GM23248 (cell line): ENCODE measurements at places on chromosomes 13 and 19. TPM values are rescaled to one million over a fixed set of nuclear protein-coding genes. Genes with fewer than 3 reads are reported as not detected.
A peak's percentile ranks its signal among the peaks of the same experiment; 100 is the strongest.

The STX10 gene
- 55.6 and 62.4 TPM in 2 replicates for polyA plus RNA-seq

The FLT3LG gene
- 4.6 and 5.7 TPM in 2 replicates for polyA plus RNA-seq

DNA sequence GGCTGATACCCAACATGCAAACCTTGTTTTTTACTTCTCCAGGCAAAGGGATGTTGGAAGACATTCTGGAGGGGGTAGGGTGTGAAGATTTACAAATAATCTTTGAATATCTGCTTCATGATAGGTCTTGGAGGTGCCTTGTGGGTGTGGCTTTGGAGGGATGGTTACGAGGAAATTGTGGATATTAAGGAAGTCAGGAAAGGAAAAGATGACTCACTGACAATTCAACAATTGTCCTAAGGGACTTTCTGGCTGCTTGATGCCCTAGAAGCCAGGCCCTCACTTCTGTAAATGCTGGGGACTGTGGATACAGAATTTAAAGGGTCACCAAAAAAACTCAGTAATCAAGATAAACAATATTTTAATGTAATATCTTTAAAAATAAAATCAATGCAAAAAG is 37.4 kb upstream of the ZNF527 start:
- DNase-seq = peak; percentile 70

GRCh38 chr13:110647365-110647737 is 32.0 kb downstream of the NAXD start:
- DNase-seq = no peak

DNA sequence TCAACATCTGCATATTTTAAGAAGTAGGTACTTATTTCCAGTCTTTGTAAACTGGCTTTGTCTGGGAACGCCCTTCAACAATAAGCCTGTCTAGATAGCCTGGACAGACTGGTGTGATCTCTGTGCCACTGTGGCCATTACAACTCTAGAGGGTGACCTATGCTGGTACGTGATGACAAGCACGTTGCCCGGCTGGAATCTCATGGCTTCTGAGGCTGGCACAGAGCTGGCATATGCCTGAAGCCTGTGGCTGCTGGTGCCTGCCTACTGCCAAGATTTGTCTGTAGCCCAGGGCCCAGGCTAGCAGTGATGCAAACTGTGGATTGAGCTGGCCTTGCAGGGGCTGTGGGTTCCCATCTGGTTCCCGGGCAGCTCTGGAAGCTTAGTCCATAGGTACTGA is 34.0 kb downstream of the IGFL3 start:
- DNase-seq = no peak
